ENCODE measurements at places on chromosomes 13 and 19.

DNA sequence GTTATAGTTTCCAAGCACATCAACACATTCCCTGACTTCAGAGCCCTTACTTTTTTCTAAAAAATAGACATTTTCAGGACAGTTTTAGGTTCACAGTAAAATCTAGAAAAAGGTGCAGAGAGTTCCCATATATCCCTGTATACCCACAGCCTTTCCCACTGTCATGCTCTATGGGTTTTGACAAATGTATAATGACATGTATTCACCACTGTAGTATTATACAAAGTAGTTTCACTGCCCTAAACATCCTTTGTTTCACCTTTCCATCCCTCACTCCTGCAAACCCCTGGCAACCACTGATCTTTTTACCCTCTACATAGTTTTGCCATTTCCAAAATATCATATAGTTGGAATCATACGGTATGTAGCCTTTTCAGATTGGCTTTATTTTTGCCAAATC is 15.6 kb downstream of the NAA16 start:
- no peak for DNase-seq

- DNase-seq: no peak
Measured at GRCh38 chr13:33008946-33009722, 7.1 kb upstream of the KL start.

DNA sequence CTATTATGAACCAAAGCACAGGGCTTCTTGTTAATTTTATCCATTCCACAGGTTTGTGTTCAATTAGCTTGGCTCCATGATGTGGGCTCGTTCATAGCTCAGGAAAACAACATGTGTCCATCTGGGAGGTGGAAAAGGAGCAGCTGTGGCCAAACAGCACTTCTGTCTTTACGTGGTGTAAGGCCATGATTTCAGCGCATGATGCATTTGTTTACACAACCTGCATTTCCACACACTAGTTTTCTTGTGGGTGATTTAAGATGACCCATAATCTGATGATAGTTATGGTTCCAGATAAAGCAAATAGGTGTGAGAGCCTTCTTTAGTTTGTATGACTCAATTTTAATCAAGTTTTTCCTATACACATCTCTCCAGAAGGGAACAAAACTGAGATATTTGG is 101.7 kb downstream of the TNFRSF19 start:
- DNase-seq: no peak

- DNase-seq: no peak
Measured at GRCh38 chr19:31505596-31505910, 156.3 kb upstream of the TSHZ3 start.

GRCh38 chr19:10418235-10418484 is 2.2 kb upstream of the PDE4A start:
- no peak for DNase-seq

DNA sequence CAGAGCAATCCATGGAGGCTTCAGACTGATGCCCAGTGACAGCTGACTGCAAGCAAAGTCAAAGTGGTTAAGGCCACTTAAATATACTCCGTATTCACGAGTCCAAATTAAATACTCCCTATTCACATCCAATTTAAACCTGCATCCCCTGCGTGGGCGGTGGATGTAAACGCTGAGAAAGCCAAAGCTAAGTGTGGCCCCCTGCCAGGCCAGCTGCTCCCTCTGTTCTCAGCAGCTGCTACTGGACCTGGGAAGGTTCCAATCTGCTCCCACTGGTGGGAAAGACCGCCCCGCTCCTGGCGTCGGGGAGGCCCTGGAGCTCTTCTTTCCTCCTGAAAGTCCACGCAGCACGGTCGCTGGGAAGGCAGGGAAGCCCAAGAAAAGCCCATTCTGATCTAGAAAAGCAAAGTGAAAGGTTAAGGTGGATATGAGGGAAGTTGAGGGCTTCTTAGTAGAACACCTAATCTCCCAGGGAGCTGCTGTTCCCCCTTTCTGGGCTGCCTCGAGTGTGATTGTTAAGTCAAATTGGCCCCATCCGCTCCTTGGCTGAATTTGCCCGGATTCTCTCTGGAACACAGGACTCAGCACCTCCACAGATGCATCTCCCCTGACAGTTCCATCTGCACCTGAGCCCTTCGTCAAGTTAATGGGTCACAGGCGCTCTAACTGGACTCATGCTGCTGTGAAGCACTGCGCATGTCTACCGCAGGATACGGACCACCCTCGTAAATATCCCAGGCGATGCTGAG is 205.5 kb downstream of the USP12 start:
- DNase-seq: no peak

- no peak for DNase-seq
Measured at GRCh38 chr19:28239270-28239669, 973.7 kb downstream of the UQCRFS1 start.

DNA sequence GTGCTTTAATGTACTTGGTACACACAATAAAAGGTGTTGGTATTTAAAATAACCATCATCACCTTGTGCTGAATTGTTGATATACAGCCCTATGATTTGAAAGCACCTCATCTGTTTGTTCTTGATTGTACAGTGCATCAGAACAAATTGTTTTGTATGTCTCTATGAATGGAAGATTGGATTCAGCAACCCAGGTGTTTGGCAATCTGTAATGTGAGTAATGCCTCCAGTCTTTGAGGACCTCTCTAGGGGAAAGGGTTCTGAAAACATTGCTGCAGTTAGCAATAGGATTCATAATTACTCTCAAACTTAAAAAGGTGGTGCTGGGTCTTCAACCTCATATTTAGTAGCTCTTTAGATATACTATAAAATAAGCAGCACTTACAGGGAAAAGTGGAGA is 341.8 kb downstream of the OXGR1 start:
- no peak for DNase-seq

- DNase-seq: no peak
Measured at GRCh38 chr13:113005997-113006396, 37.0 kb downstream of the MCF2L start.

DNA sequence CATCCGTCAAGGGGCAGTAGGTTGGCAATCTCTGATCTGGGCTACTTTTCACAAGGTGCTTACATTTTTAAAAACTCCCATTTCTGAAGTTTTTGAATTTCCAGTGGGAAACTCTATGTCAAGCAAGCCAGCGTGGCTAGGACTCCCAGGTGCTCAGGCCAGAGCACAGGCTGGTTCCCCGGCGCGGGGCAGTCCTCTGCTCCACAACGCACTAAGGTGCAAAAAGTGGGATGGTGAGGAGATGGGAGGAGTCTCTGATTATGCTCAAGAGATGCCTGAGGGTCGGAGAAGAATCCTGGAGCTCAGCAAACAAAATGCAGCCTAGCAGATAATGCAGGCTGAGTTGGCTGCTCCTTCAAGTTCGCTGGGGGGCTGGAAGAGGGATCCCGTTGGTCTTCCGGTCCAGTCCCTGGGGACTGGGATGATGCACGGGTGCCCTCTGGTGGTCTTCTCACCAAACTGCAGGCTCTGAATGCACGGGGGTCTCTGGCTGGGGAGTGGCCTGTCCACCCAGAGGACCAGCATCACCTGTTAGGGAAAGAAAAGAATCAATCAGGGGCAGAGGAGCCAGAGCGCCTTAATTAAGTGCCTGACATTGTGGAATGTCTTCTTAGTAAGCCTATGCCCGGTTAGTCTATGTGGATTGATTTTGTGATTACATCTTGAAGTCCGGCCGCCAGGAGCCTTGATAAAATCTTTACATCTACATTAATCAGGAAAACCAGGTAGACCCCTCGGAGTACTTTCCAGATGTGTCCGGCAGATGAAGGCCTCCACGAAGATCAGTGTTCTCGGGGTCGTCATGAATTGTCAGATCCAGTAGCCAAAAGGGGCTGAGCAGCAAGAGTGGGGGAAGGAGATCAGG is 244.4 kb upstream of the MAB21L1 start:
- peak; percentile 41 for DNase-seq

GRCh38 chr13:90713441-90714133 is 633.9 kb upstream of the MIR17HG start:
- no peak for DNase-seq

GRCh38 chr19:1865172-1866010 is 2.0 kb upstream of the KLF16 start:
- no peak for DNase-seq

- no peak for DNase-seq
Measured at GRCh38 chr13:29892151-29892550, 41.7 kb upstream of the UBL3 start.

DNA sequence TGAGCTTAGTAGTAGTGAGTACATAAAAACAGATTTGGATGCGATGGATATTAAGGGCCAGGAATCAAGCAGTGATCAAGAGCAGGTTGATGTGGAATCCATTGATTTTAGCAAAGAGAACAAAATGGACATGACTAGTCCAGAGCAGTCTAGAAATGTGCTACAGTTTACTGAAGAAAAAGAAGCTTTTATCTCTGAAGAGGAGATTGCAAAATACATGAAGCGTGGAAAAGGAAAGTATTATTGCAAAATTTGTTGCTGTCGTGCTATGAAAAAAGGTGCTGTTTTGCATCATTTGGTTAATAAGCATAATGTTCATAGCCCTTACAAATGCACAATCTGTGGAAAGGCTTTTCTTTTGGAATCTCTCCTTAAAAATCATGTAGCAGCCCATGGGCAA is 11.4 kb downstream of the CHAMP1 start:
- DNase-seq: no peak

DNA sequence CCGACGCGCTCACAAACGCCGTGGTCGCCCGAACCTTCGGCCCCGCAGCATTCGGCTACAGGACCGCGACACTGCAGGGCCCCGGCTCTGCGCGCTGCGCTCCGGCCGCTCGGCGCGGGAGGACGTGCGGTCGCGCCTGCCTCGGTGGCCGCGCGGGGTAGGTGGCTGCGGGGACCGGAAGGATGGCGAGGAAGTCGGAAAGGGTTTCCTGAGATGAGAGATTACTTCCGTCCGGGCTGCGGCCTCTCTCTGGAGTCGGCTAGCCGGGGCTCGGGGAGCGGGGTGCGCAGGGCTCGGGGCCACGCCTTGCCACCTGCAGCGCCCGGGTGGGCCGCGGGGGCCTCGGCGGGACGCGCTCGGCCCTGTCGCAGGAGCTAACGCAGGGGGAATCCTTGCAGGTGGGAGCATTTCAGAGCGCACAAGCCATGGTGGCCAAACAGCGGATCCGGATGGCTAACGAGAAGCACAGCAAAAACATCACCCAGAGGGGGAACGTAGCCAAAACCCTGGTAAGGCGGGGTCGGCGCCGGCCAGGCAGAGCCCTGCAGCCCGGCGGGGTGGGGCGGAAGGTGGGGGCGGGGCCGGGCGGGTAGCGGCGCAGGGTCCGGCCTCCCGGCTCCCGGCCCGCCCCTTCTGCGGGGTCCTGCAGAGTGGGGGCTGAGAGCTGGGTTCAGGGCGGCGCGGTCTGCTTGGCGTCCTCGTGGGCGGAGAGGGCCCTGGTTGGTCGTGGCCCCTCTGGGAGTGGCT is at the start of gene SERP2:
SERP2 (plus strand) TSS at position 224 of the 747 bp plus-strand sequence; CDS start at position 426, 202 bp downstream.
- DNase-seq: peak; percentile 10

DNA sequence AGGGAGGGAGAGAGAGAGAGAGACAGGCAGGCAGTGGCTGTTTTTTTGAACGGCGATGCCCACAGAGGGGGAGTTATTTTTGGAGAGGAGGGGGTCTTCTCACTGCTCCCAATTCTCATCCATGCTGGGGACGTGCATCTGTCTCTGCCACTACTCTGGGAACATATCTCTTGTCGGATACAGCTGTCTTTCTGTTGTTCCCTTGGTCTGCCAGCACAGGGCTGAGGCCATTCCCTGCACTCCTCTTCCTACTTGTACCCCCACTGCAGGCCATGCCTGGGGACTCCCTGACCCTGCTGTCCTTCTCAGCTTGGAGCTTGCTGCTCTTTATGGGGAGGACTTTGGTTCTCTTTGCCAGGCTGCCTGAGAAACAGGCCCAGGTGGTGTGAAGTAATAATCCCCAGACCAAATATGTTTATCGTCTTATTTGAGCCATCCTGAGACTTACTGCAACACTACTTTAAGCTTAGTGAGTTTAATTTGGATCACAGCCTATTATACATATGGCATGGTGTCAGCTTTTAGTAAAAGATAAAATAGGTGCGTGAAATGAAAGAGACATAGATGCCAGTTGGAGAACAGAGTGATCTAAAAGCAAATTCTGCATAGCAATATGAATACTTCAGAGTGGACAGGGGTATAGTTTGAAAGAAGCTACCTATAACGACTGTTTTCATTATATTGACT is 19.1 kb downstream of the LRCH1 start:
- DNase-seq: no peak

DNA sequence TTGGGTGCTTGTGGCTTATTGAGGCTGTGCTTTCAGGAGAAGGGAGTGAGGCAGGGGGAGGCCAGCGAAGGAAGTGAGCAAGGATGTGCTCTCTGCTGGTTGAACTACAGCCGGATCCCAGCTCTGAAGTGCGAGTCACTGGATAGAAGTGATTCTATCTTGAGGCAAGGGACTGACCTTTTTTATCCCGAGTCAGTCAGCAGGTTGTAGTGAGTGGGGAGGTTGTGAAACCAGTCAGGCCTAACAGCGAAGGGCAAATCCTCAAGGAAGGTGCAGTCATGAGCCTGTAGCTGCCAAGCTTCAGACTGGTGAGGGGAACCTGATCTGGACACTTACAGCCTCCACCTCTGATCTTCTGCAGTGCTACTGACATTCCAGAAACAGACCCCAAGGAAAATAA is 18.6 kb downstream of the SCEL start:
- no peak for DNase-seq

GRCh38 chr19:18158467-18158866 is 5.5 kb downstream of the PIK3R2 start:
- no peak for DNase-seq

DNA sequence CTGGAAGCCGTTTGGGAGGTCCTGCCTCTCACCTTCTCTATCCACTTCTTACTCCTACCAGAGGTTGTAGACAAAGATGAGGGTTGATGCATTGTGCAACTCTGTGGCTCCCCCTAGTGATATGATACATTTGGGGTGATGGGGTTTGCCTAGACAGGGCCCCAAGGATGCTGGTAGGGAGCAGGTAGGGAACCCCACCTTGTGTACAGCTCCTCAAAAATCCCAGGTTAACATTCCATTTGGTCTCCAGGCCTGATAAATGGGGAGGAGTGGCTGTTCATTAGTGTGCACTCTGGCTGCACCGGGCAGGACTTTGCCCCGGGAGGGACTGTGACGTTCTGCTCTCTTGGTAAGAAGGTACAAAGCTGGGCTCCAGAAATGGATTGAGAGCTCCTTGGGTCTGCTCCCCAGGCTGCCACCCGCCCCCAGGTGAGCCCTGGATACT is 19.2 kb downstream of the SIGLEC8 start:
- DNase-seq: peak; percentile 57

GRCh38 chr13:40492511-40492910 is 173.9 kb downstream of the FOXO1 start:
- DNase-seq: no peak

DNA sequence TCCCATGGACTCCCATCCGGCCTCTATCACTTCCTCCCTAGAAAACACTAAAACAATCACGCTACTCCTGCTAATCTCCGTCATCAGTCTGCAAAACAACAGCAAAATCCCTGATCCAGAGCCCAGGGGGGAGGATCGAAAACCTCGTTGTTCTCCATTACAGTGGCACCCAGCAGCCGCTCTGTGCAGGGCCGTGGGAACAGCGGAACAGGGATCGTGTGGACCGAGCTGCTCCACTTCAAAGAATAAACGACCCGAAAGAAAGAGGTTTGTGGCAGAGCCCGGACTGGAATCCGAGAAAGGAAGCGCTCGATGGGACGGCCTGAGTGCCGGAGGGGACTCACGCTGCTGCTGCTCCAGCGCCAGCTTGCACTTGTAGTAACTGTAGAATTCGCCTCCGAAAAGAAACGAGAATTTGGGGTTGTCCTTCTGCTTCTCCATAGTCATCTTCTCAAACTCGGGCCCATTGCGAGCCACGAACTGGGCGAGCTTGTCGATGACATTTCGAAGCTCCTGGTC is 652 bp downstream of the CHERP start:
- no peak for DNase-seq

GRCh38 chr19:47766670-47767069 is 11.8 kb upstream of the SELENOW start:
- no peak for DNase-seq

GRCh38 chr13:110511509-110512181 is 49.9 kb downstream of the RAB20 start:
- DNase-seq: no peak

Measured in activated CD4-positive, alpha-beta T cell treated with anti-CD3 and anti-CD28 coated beads, Interleukin-2, amount 50 U/mL, for 16 hours (primary cell).